Transverse colon (tissue), 4 donors: ENCODE measurements at places on chromosomes 7 and 10. TPM values are rescaled to one million over a fixed set of nuclear protein-coding genes. Genes with fewer than 3 reads are reported as not detected.

PLEKHS1 gene
- total RNA-seq, result 10.1 TPM

SPDYE5 gene
- not detected for total RNA-seq

DNA sequence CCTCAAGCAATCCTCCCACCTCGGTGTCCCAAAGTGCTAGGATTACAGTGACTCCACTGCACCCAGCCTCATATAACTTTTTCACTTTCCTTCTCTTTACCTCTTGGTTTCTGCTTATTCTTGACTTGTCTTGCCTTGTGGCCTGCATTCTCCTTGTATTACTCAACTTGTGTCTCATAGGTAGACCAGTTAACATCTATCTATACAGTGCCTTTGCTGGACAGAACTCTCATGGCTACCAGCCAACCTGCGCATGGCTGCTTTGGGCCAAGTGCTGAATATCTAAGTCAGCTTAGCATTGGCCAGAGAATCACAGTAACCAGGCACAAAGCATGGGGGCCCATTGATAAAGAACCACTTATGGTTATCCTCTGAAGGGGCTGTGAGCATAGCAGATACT, 42.6 kb upstream of the ZNRF2 start:
- DNase-seq, result no peak
- no peaks in the 10 kb centered on the region for H3K36me3 ChIP-seq
- no peak overlapping the region for H3K4me3 ChIP-seq
- H3K27me3 ChIP-seq, result no peaks in the 10 kb centered on the region
- H3K27ac ChIP-seq, result no peak overlapping the region

GRCh38 chr7:114937446-114937845, 15.6 kb downstream of the MDFIC start:
- no peak overlapping the region for H3K4me3 ChIP-seq
- H3K27ac ChIP-seq, result no peak overlapping the region
- H3K4me1 ChIP-seq, result peaks cover 7% of the 10 kb centered on the region
- no peak for DNase-seq
- no peaks in the 10 kb centered on the region for H3K36me3 ChIP-seq
- H3K27me3 ChIP-seq, result no peaks in the 10 kb centered on the region

KAZALD1 gene
- 6.8 TPM for total RNA-seq

GRCh38 chr7:36154255-36155212, 1.5 kb downstream of the EEPD1 start:
- H3K27ac ChIP-seq, result peak overlapping the region; percentile 92
- no peaks in the 10 kb centered on the region for H3K27me3 ChIP-seq
- DNase-seq, result no peak
- H3K4me1 ChIP-seq, result peaks cover 58% of the 10 kb centered on the region
- no peaks in the 10 kb centered on the region for H3K36me3 ChIP-seq
- H3K4me3 ChIP-seq, result peak overlapping the region; percentile 84

DNA sequence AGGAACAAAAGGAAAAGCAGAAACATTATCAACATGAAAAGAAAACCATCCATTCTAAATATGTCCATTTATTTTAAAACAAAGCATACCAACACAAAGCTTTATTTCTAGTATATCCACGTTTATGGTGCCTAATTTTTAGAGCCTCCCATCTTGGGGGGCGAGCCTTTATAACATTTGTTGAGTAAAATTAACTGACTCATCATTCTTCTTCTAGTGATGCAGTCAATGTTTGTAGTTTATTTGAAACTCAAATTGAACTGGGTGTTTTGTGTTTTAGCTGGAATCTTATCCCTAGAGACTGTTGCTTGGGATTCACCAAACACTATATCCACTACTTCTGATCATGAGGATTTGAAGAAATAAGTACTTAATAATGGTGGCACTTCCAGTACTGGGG, 366.4 kb upstream of the NPVF start:
- no peaks in the 10 kb centered on the region for H3K27me3 ChIP-seq
- peaks cover 6% of the 10 kb centered on the region for H3K4me1 ChIP-seq
- H3K36me3 ChIP-seq, result no peaks in the 10 kb centered on the region
- no peak overlapping the region for H3K27ac ChIP-seq
- DNase-seq, result no peak
